ENCODE measurements at places on chromosomes 6 and 20. TPM values are rescaled to one million over a fixed set of nuclear protein-coding genes. Genes with fewer than 3 reads are reported as not detected.

DNA sequence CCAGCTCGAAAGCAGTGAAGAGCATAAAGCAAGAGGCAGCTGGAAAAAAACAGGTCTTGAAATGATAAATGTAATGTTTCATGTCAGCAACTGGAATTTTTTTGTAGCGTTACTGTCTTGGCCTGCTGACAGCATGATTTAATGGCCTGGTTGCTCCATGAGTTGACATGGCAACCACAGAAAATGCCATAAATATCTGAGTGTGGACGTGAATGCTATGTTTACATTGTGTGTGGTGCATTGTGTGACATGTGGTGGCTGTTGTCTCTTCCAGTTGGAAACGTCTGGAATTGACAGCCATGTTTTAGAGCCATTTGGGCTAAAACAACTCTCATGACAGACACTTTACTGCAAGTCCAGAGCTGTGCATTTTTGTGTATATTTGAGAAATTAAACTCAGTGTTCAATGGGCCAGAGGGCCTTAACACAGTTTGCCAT is 170.0 kb downstream of the FOXA2 start:
- no peak for DNase-seq

Gene SASH1
- 77.2 TPM for total RNA-seq

Gene LEMD2
- total RNA-seq = 46.2 TPM

Gene PDE7B
- 4.7 TPM for total RNA-seq

DNA sequence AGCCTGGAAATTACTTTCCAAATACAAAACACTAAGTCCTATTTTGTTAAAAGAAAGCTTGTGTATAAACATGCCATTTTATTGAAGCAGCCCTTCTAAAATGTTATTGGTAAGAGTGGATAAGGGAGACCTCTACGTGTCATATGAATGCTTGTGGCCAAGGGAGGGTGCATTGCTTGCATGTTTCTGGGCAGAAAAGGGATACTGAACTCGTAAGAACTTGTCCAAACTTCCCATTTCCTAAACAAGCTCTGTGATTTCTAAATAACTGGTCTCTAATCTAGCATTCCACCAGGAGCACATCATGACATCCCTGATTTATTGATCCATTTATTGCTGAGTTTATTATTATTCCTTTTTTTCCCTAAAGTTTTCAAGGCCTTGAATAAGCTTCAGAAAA is 474.1 kb downstream of the CD109 start:
- peak; percentile 66 for DNase-seq

Gene GNRH2
- not detected for total RNA-seq

DNA sequence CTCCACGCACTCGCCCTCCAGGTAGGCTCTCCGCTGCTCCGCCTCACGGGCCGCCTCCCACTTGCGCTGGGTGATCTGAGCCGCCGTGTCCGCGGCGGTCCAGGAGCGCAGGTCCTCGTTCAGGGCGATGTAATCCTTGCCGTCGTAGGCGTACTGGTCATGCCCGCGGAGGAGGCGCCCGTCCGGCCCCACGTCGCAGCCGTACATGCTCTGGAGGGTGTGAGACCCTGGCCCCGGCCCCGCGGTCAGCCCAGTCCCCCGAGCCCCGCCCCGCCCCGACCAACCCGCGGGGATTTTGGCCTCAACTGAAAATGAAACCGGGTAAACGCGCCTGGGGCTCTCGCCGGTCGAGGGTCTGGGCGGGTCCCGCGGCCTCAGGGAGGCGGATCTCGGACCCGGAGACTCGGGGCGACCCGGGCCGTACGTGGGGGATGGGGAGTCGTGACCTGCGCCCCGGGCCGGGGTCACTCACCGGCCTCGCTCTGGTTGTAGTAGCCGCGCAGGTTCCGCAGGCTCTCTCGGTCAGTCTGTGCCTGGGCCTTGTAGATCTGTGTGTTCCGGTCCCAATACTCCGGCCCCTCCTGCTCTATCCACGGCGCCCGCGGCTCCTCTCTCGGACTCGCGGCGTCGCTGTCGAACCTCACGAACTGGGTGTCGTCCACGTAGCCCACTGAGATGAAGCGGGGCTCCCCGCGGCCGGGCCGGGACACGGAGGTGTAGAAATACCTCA is 598 bp downstream of the HLA-B start:
- DNase-seq = no peak

- DNase-seq = peak; percentile 92
These were observed 155.5 kb upstream of the DST start for GRCh38 chr6:56798163-56798562.

DNA sequence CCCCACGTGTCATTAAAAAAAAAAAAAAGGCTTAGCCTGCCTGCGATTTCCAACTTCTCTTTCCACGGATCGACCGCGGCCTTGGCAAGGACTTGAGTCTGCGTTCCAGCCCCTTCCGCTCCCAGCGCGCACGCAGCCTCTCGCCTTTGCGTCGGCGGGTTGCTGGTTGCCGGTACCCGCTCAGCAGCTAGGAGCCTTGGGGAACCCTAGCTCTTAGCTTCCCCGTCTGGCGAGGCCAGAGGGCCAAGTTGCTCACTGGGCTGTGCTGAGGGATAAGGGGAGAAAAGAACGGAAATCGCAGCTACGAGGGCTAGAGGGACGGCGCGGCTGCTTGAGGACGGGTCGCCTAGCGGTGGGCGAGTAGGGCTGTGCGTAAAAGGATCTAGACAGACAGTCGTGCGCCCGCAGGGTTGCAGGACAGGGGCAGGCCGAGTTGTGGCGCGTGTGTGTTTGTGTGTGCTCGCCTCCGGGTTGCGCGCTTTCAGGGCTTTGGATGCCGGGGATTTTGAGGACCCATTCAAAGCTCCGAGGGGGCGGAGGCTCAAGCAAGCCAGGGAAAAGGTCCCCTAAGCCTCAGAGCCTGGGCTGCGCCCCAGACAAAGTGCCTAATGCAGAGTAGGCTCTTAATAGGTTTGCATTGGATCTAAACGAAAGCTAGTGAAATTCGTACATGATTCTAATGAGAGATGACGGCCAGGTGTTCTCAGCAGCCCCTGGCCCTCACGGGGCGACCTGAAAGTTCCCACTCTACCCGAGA is 40.5 kb upstream of the OSTM1 start:
- peak; percentile 24 for DNase-seq

- DNase-seq = no peak
These were observed 78.3 kb downstream of the MAFB start for GRCh38 chr20:40610730-40611129.
